ENCODE measurements at places on chromosomes 6 and 20.

DNA sequence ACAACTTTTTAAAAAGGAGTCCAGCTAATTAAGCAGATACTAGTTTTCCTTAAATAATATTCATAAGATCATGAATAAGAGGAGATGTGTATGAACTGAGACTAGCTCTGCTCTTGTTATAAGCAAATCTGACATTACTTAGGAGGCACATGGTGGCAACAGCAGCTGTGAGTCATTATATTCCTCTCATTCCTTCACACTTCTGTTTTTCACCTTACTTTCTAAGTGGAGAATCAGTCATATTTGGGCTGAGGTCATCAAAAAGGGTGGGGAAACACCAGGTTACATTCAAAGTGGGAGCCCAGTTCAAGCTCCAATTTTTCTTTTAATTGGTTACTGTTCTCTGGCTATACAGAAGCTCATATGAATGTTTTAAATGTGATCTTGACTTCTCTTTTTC lies 6.0 kb upstream of the RIPPLY2 start:
- DNase-seq, result peak; percentile 19

DNA sequence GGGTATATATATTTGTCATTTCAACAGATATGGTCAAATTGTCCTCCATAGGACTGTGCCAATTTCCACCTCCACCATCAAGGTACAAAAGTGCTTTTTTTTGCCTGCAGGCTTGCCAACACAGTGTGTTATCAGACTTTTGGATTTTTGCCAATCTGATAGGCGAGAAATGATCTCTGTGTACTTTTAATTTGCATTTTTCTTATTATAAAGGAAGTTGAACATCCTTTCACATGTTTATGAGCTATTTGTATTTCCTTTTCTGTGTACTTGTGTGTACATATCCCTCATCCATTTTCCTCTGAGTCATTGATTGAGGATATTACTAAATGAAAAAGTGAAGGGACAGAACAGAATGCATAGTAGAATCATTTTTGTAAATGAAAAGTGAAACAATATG lies 39.0 kb upstream of the PTPN1 start:
- DNase-seq, result peak; percentile 61

DNA sequence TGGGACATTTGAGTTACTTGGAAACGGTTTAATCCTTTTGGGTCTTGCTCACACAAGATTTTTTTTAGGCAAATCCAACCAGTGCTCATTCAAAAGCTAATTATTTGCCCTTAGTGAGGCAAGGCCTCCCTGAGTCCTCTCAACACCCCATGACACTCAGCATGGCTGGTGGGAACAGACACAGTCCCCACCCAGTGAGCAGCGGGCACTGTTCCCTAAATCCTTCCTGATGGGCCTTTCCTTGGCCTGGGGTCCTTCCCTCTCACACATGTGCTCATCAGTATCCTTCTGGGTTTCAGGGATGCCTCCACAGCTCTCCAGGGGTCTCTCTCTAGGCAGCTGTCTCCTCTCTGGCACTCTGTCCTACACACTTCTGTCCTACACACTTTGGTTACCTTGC lies 28.0 kb downstream of the PLAGL2 start:
- no peak for DNase-seq

GRCh38 chr6:7171119-7171518 lies 63.4 kb downstream of the RREB1 start:
- no peak for DNase-seq

DNA sequence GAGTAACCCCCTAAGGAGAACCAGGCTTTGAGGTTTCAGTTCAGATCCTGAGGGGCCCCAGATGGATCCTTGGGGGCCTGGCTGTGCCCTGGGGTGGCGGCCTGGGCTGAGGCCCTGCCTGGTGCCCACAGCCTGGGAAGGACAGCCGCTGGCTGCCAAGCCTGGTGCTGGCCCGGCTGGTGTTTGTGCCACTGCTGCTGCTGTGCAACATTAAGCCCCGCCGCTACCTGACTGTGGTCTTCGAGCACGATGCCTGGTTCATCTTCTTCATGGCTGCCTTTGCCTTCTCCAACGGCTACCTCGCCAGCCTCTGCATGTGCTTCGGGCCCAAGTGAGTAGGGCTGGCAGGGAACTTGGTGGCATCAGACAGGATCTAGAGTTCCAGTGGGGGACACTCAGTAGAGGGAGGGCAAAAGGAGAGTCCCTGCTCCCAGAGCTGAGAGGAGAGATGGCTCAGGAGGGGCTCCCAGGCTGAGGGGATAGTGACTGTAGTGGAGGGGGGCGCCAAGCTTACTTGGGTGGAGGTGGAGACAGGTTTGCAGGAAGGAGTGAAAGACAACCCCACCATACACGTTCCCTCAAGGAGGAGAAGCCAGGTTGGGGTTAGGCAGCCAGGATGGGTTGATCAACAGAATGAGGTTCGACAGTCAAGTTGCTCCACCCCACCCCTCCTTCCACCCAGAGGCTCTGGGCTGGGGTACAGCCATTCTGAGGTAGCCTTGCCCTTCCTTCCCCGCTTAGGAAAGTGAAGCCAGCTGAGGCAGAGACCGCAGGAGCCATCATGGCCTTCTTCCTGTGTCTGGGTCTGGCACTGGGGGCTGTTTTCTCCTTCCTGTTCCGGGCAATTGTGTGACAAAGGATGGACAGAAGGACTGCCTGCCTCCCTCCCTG lies 9.5 kb downstream of the SLC29A1 start:
- no peak for DNase-seq

DNA sequence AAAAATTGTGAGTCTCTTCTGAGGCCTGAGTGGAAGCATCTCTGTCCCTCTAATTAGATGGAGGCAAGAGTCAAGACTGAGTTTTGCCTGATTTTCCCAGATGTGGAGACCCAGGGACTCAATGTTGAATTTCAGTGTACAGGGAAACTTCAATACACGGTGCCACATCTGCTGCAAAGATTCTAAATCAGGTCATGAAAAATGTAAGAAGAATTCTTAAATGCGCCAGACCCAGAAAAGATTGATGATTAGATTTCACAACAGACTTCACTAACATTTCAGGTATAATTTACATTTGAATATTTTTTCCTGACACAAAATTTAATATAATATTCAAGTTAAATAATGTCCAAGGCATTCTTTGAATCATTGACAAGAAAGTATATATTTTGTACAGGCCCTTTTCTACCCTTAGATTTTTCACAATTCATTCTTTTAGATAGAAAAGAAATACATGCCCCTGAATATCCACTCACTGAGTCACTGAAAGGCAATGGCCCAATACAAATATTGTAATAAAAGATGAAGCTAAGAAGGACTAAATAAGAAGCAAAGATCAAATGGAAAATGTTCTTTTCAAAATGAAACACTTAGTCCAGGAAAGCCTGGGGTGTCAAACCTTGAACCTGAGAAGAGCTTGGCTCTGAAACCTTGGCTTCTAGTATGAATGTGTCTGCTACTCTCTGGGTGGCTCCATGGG lies 18.2 kb upstream of the HDGFL1 start:
- no peak for DNase-seq

DNA sequence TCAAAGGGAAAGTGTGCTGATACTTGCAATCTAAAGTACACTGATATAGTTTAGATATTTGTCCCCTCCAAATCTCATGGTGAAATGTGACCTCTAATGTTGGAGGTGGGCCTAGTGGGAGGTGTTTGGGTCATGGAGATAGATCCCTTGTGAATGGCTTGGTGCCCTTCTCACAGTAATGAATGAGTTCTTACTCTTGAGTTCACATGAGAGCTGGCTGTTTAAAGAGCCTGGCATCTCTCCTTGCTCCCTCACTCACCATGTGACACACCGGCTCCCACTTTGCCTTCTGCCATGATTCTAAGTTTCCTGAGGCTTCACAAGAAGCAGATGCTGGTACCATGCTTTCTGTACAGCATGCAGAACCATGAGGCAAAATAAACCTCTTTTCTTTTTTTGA lies 78.1 kb downstream of the REPS1 start:
- no peak for DNase-seq

DNA sequence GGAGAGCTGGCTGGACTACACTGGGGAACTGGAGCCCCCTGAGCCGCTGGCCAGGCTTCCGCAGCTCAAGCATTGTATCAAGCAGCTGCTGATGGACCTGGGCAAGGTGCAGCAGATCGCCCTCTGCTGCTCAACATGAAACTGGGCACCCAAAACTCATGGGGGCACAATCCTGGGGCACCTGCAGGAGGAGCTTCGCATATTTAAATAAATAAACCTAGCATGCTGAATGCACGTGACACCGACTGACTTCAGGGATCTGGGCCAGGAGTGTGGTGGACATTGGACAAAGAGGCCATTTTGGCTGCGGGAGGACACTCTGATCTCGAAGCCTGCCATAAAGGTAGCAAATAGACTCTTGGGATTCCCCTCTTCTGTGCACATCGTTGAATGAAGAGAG lies 6.8 kb downstream of the SCAND1 start:
- no peak for DNase-seq

DNA sequence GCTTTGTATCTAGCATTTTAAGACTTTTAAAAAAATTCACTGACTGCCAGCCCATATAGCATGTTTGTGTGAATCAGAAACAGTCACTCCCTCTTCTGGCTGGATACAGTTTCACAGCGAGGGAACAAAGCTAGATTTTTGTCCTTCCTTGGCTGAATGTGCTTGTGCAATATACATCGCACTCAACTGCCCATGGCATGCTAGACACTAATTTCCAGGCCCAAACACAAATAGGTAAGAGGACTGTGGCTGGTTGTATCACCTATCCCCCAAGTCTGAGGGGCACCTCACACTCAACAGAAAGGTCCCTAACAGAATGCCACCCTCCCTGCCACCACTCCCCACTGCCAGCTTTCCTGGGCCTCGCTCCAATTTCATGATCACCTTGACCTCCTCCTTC lies 16.2 kb upstream of the BLCAP start:
- no peak for DNase-seq

Measured in suppressor macrophage treated with lipopolysaccharide for 4 hours (primary cell).